CD8-positive, alpha-beta memory T cell (primary cell): ENCODE measurements at places on chromosomes 5 and 9.

DNA sequence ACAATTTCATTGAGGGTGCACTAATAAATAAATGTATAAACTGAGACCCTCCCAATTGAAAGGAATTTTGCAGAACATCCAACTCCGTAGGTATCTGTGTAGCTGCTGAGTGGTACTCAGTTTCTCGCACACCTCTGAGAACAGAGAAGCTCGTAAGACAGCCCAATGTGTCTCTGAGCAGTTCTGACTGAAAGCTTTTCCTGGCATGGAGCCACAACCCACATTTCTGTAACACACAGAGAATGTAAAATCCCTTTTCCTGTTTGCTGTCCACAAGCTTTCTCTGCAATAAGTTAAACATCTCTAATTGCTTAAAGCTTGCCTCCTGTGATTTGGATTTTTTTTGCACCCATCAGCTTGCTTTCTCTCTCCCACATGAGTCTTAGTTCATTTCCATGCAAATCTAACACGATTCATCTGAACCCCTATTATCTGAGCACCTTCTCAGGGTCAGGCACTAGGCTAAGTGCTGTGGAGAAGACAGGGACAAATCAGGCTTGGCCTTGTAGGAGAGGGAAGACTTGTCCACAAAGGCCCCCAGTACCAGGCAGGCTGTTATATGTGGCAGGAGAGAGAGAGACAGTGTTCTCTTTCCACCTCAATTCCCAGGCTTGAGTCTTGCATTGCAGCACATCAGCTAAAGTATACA is 44.2 kb upstream of the COL15A1 start:
- no peak for DNase-seq

DNA sequence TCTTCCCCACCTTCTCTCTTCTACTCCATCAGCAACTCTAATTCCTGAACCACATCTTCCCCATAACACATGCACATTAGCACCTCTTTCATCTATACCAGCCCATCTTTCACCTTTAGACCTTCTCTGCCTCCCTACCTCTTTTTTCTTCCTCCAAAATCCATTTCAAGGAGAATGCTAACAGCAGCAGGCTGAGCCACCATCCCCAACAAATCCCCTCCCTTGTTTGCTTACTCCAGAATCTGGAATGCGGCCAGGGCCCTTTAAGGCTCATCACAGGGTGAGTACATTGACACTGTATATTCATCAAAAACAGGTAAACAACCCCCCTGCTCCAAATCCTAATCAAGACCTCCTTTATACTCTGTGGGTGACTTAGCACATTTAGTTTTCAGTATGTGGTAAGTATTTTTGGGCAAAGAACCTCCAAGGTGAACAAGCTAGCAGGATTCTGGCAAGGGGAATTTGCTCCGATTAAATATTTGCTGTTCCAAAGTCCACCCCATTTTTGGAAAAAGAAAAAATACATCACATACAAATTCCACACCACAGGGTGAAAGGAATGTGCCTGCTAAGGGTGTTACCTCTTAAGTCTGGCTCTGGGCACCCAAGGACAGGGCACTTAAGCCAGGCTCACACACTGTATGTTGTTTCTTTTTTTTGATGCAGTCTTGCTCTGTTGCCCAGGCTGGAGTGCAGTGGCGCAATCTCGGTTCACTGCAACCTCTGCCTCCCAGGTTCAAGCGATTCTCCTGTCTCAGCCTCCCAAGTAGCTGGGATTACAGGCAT is 71.4 kb downstream of the SERINC5 start:
- DNase-seq: no peak

DNA sequence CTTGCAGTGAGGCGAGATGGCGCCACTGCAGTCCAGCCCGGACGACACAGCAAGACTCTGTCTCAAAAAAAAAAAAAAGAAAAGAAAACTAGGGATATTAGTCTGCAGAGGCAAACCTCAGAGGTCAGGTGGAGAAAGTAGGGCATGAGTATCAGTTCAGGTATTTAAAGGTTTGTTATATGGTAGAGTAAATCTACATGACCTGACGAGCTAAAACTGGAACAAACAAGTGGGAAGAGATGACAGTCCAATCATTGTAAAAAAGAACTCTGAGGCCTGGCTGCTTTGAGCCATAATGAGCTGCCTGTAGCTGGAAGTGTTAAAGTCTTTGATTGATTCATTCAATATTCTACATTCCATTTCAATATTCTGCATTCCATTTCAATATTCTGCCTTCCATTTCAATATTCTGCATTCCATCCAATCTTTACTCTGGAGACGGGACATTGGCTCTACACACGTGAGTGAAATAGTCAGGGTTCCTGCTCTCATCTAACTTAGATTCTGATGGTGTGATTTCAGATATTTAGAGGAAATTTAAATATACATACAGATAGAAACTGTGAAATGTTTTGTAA is 28.9 kb upstream of the GRAMD2B start:
- DNase-seq: no peak

- no peak for DNase-seq
Measured at GRCh38 chr5:45402804-45403455, 293.2 kb downstream of the HCN1 start.
